ENCODE measurements at places on chromosomes 16 and 17.

- no peak for DNase-seq
Measured at GRCh38 chr17:49021095-49021767, 24.0 kb downstream of the IGF2BP1 start.

DNA sequence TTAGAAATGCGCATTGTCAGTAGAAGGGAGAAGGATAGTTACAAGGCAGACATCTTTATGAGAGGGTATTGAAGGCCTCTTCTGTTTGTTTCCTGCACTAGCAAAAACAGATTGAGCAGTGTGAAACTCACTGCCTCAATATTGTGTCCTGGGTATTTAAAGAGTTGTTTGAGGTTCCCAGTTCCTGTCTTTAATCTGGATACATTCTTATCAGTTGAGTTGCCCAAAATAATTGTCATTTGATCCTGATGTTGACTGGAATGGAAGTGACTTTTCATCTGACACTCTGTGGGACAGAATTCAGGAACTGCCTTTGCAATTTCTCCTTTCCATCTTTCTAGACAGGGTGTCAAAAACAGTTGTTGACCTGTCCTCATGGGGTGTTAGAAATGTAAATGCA is 1.7 kb downstream of the ATP6V0A1 start:
- DNase-seq = no peak

DNA sequence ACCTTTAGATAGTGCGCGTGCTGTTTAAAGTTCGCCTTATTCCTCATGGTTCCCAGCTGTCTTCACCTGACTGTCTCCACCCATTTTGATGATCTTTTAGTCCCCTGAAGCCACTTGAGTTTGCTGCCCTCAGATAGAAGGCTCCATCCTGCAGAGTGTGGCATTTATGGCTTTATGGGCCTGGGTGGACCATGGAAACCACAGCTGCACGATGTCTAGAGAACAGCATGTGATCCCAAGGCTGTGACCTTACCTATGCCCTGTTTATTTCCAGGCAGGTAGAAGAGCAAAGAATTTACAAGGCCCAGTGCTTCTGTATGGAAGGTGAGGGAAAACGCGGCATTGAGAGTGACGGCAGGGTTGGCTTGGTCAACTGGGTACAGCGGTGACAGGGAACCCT is 356.9 kb downstream of the SLC39A11 start:
- DNase-seq = no peak

GRCh38 chr16:50304467-50305440 is 38.4 kb downstream of the ADCY7 start:
- DNase-seq = no peak

GRCh38 chr17:44198721-44199552 is 747 bp downstream of the ATXN7L3 start:
- DNase-seq = no peak

GRCh38 chr17:7392696-7393612 is 1.4 kb downstream of the PLSCR3 start:
- DNase-seq = no peak

DNA sequence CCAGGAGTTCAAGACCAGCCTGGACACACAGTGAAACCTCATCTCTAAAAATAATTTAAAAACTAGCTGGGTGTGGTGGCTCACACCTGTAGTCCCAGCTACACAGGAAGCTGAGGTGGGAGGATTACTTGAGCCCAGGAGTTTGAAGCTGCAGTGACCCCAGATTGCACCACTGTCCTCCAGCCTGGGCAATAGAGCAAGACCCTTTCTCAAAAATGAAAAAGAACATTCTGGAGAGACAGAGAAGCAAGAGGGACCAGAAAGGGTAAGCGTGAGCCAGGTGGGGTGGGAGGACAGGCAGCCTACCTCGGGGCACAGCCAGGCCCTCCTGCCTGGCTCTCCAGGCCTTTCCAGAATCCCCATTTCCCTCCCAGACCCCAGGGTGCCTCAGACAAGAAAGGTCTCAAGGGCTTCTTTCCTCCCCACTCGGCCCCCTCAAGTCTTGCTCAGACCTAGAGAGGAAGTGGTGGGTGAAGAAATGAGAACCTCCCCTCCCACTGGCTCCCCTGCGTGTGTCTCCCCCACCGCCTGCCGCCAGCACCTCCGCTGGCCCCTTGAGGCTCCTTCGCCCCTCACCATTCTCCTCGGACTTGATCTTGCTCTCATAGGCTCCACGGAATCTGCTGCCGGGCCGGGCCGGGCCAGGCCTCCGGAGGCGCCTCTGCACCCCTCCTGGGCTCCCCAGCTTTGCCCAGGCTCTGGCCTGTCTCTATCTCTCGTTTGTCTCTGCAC is 503 bp downstream of the C16orf54 start:
- DNase-seq = no peak

GRCh38 chr17:2905269-2905668 is 109.0 kb downstream of the RAP1GAP2 start:
- DNase-seq = no peak

DNA sequence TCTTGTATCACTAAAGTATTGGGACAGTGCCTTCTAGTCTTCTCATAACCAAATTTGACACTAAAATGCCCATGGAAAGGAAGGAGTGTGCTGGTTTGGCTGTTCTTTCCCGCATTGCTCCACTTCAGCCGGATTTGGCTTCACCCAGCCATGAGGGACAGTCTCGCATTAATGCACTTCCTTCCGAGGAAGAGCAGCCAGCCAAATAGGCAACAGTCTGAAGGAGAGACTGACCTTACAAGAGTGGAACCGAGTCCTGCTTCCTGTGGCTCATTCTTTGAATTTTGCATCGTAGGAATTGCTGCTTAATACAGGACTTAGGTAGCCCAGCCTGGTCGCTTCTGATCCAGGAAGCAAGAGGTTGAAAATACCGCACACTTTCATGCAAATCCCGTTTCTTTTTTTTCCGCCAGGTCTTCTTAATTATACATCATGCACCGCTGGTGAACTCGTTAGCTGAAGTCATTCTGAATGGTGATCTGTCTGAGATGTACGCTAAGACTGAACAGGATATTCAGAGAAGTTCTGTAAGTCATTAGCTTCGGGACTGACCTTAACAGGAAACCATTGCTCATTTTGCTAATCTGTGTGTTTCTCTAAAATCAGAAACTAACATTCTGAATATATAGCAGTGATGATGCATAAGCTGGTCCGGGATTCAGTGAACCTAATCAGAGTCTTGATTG is 38.2 kb downstream of the CLEC16A start:
- no peak for DNase-seq

DNA sequence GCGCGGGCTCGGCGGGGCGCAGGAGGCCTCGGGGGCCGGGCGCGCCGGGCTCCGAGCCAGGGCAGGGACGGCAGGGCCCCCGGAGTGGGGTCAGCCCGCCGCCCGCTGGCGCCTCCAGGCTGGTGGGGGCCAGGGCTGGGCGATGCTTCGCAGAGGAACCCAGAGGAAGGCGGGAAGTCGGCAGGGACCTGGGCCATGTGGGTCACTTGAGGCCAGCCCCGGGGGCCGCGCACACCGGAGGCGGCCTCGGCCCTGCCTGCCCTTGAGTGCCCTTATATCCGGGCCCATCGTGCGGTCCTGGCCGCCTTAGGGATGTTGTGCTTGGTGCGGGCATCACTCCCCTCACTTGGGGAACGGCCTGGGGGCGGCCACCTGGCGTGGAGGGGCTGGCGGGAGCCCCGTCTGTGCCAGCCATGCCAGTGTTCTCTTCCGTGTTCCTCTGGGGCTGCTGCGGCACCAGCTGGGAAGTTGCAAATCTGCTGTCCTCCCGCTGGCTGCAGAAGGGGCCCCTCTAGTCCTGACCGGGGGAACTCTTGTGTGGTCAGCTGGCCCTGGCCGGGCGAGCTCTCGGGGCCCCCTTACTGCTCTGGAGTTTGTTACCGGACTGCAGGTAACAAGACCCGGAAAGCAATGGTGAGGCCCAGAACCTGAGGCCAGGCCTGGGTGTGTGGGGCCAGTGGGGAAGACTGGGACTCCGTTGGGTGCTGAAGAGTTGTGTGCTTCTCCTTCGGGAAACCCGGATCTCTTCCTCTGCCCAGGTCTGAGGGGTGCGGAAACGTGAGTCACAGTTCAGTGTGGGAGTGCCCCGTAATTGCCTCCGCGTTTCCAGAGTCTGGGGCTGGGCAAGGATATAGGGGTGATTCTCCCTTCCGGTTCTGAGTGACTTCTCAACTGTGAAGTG is 849 bp downstream of the CAPN15 start:
- DNase-seq = no peak

DNA sequence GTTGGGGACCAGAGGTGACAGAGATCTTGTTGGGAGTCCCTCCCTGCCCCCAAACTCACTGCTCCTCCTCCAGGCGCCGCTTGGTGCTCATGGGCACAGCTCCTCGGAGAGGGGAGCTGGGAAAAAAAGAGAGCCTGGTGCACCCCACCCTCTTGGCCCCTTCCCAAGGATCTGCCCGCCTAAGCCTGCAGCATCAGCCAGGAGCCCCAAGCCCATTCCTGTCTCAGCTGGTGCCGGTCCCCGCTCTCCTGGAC is 400 bp downstream of the HCFC1R1 start:
- DNase-seq = no peak

GRCh38 chr16:52680993-52681392 is 134.1 kb upstream of the TOX3 start:
- no peak for DNase-seq

- no peak for DNase-seq
Measured at GRCh38 chr16:85681255-85681654, 7.5 kb downstream of the GINS2 start.
